ENCODE measurements at places on chromosomes 4 and X.

DNA sequence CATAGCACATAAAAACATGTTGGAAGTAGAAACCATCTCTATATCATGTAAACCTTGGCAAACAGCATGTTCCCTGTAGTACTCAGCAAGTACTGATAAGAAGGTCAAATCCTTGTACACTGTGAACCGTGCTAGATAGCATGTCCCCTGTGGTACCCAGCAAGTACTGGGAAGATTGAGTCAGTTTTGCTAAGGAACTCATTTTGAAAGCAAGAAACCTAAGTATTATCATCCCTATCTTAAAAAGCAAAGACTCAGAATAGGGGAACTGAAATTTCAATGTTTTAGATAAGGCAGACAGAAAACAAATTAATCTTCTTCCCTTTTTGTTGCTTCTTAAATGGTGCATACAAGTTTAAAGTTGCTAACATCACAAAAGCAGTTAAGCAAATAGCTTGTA lies 180.2 kb downstream of the RBM46 start:
- DNase-seq = no peak

GRCh38 chr4:11777447-11777846 lies 348.8 kb upstream of the HS3ST1 start:
- no peak for DNase-seq

GRCh38 chr4:108601106-108601505 lies 19.3 kb upstream of the RPL34 start:
- DNase-seq = no peak

DNA sequence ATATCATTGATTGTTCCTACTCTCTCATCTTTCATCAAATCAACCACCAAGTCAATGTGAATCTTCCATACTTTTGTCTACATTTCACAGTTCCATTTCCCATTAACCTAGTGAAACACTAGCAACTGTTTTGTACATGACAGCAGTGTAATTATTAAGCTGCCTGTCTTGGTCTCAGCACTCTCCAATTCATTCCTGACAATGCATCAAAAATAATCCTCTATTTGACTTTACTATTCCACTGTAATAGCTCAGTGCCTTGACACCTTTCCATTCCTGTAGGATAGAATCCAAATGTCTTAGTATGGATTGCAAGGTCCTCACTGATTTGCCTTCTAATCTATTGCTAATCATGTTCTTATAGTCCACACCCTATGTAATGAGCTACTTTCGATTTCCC lies 2405.8 kb downstream of the PCDH7 start:
- DNase-seq = no peak

GRCh38 chrX:119488749-119489148 lies 20.5 kb downstream of the SLC25A5 start:
- peak; percentile 65 for DNase-seq
